ENCODE measurements at places on chromosomes 12 and 14. TPM values are rescaled to one million over a fixed set of nuclear protein-coding genes. Genes with fewer than 3 reads are reported as not detected.
A peak's percentile ranks its signal among the peaks of the same experiment; 100 is the strongest.

TMEM229B gene
- total RNA-seq: 0.64 TPM

- peak; percentile 44 for DNase-seq
Measured at GRCh38 chr12:68119250-68119649, 40.3 kb downstream of the IFNG start.

CLEC9A gene
- total RNA-seq: not detected

DNA sequence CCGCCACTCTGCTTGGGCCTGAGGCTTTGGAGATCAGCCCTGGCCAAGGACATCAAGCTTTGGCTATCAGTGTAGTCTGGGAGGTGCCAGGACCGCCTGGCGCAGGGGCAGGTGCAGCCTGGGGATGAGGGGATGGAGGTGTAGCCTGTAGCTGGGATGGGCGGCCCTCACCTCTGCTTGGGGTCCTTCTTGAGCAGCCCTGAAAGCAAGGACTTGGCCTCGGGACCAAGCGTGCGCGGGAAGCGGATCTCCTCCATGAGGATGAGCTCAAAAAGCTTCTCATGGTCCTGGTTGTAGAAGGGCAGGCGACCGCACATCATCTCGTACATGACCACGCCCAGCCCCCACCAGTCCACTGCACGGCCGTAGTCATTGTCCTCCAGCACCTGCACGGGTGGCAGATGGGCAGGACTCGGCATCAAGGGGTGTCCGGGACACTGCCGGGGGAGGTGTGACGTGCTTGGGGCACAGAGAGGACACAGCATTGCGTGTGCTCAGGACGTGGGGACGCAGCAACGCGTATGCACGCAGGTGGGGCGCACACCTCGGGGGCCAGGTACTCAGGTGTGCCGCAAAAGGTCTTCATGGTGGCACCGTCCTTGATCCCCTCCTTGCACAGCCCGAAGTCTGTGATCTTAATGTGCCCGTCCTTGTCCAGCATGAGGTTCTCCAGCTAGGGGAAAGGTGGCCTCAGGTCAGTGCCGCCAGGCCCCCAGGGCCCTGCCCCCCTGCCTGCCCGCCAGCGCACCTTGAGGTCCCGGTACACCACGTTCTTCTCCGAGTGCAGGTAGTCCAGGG is 20.0 kb downstream of the SIVA1 start:
- no peak for DNase-seq

LRR1 gene
- 47.7 TPM for total RNA-seq

- DNase-seq: no peak
Measured at GRCh38 chr12:121190523-121191031, 19.4 kb upstream of the P2RX4 start.

DNA sequence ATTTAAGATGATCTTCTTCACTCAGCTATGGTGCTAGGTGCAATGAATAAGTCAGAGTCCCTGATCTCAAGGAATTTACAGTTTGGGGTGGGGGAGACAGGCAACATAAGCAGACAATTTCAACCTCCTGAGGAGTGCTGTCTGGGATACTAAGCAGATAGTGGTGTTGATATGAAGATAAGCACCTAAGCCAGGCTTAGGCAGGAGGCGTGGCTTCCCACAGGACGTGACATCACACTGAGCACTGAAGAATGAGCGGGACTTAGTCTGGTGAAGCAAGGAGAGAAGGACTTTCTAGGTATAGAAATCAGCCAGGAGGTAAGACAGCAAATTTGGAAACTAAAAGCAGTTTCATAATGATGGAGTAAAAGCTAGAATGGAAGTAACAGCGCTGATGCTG is 6.8 kb downstream of the PRPH start:
- DNase-seq: peak; percentile 69

CINP gene
- 46.2 TPM for total RNA-seq

DNA sequence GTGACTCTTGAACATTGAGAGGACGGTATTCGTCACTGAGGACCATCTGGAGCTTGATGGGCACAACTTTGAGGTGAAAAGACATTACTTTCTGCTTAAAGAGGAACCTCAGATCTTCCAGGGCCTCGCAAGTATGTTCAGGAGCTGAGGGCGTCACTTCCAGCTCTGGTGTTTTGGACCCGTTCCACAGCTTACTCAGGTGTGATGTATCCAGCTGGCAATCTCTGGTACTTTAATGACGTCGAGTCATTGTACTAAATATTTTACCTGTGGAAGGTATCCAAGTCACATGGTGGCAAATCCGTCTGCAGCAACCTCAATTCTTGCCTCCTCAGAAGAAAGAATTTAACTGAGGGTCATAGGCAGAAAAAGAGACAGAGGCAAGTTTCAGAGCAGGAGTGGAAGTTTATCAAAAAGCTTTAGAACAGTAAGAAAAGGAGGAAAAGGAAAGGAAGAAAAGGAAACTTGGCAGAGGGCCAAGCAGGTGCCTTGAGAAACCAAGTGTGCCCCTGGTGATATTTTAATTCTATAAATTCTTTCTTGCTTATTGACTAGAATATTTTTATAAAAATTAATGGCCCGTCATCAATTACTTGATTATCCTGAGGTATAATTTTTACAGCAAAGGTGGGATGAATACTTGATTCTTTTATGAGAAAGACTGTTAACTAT is 250.6 kb downstream of the AEBP2 start:
- DNase-seq: no peak

GPX2 gene
- total RNA-seq: not detected

NTN4 gene
- not detected for total RNA-seq

- DNase-seq: no peak
Measured at GRCh38 chr14:34224221-34224620, 237.8 kb downstream of the SPTSSA start.

BDKRB1 gene
- not detected for total RNA-seq

KRT7 gene
- total RNA-seq: 1.9 TPM

TAS2R42 gene
- total RNA-seq: not detected

GRCh38 chr12:143964-144649 is 69.8 kb downstream of the SLC6A12 start:
- no peak for DNase-seq

CLEC1A gene
- total RNA-seq: not detected

DNA sequence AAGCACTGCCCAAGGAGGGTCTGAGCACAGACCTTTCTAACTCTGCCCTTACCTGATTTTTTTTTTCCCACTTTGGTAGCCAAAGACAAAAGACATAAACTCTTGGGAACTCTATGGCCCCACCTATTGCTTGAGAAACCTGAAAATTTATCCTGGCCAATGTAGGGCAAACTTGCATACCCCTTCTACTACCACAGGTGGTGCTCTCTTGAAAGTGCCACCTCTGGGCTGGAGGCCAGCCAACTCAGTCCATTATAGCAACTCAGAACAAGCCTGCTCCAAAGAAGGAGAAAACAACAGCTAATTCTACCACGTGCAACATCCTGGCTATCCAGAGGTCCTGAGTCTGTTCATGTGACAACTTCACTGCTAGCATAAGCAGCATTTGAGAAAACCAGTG is 55.7 kb upstream of the ABCD2 start:
- DNase-seq: no peak

- DNase-seq: no peak
Measured at GRCh38 chr12:52236386-52237050, 3.5 kb downstream of the KRT7 start.

NXPH4 gene
- 0.25 TPM for total RNA-seq

STXBP6 gene
- not detected for total RNA-seq

CCDC88C gene
- total RNA-seq: 76.0 TPM

RTL1 gene
- not detected for total RNA-seq

IFNG gene
- total RNA-seq: 48.8 TPM

DNA sequence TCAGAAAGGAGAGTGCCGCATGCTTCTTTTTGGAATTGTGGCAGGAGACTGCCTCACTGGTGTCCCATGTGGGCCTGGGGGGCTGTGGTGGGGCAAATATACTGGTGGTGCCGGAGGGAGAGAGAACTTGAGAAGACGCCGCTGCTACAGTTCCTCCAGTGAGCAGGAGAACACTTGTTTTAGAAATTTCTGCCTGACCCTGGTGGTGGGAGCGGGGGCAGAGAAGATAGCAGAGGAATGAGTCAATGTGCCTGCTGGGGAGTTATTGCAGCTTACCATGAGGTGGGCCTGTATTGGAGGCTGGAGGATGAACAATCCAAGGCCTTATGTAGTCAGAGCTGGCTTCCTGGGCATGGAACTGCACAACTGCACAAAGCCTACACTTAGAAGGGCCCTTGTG is 211.8 kb downstream of the SNAPC1 start:
- no peak for DNase-seq

GRCh38 chr12:67471810-67472209 is 176.7 kb upstream of the DYRK2 start:
- DNase-seq: no peak

SLC17A8 gene
- total RNA-seq: not detected

DNA sequence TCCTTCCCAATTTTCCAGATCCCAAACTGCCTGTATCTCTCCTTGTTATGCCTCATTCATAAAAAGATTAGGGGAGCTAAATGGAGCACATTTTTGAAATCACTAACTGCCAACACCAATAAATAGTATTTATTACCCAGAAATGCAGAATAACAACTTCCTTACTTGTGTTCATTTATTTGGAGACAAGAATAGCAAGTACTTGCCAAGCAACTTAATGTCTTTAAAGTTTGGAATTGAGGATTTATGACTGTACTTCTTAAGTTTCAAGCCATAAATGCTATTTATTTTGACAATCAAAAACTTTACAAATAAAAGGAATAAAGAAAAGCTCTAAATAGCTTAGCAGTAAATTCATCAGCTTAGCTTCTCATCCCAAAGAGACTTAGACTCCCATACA is 626.1 kb upstream of the NOVA1 start:
- DNase-seq: no peak

DNA sequence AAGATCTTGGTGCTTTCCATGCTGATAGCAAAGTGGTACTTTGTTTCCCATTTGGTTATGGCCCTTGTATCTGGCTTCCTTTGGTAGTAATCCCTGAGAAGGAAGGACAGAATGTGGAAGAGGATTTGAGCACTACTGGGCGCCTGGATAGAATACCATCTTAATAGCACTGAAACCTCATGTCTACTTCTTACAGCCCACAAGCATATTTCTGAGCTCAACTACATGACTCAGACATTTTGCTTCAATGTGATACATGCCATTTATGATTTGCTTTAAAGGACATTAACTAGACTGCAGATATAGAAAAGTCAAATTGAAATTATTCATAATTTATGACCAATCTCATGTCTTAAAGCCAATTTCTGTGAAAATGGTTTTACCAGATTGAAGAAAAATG is 80.4 kb downstream of the LIN7A start:
- DNase-seq: no peak

GRCh38 chr14:73909681-73910080 is 23.0 kb downstream of the ZNF410 start:
- DNase-seq: no peak

- no peak for DNase-seq
Measured at GRCh38 chr12:108446766-108447165, 68.3 kb upstream of the FICD start.

PRIMA1 gene
- not detected for total RNA-seq

- no peak for DNase-seq
Measured at GRCh38 chr14:86513564-86513963, 983.6 kb downstream of the FLRT2 start.

ANKRD33 gene
- total RNA-seq: not detected

KRT77 gene
- not detected for total RNA-seq

GRCh38 chr12:92857818-92858217 is 71.3 kb downstream of the EEA1 start:
- no peak for DNase-seq

DNA sequence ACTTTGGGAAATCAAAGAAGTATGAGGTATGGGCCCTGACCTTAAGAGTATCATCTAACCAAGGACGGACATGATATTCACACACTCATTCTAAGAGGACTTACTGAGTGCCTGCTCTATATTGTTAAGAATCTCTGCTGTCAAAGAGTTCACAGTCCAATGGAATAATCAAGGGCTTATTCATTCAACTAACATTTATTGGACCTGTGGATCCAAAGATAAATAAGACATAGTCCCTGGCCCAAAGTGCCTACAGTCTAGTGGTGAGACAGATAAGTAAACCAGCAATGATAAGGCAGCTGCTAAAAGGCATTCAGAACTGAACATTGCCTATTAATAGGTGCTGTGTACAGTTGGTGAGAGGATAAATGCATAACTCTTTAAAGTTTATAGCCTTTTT is 11.0 kb downstream of the WDR20 start:
- no peak for DNase-seq

GRCh38 chr12:95390192-95390591 is 83.8 kb upstream of the METAP2 start:
- no peak for DNase-seq

GRCh38 chr12:2934371-2934770 is 24.8 kb upstream of the TEAD4 start:
- DNase-seq: no peak

DNA sequence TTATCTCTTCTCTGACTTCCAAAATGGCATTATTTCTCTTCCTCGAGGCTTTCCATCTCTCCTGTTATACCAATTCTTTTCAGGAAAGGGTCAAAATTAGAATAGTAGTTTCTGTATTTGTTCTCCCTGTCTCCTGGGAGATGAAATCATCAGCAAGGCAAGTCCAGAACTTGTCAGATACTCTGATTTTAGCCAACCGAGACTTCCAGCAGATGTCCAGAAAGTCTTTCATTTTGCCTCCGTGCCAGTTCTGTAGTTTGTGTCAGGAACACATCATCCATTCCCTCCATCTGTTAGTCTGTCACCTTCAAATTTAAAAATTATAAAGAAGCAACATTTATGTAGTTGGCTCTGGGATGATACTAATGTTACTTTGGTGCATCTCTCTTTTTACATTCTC is 275.7 kb downstream of the CCDC59 start:
- DNase-seq: no peak

SPIC gene
- not detected for total RNA-seq

DNA sequence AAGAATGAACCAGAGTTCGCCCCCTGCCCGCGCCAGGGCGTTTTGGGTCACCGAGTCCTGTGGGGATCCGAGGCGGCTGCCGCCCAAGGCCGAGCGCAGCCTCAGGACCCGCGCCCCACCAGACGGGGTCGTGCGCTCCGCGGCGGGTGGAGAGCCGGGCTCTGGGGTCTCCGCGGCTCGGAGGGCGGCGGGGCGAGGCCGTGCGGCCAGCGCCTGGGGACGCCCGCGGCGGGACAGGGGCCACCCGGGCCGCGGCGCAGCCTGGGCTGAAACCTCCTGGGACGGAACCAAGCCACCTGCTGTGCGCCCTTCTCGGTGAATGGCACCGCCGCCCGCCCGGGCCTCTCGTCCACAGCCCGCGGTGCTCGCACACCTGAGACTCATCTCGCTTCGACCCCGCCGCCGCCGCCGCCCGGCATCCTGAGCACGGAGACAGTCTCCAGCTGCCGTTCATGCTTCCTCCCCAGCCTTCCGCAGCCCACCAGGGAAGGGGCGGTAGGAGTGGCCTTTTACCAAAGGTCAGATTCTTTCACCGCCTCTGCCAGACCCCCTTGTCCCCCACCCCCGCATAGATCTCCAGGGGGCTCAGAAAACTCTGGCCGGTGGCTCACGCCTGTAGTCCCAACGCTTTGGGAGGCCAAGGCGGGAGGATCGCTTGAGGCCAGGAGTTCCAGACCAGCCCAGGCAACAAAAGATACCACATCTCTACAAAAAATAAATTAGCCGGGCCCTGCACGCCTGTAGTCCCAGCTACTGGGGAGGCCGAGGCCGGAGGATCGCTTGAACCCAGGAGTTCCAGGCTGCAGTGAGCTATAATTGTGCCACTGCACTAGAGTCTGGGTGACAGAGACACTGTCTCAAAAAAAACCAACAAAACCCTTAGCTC is 901 bp downstream of the B3GNT4 start:
- peak; percentile 7 for DNase-seq

All from activated naive CD4-positive, alpha-beta T cell treated with anti-CD3 and anti-CD28 coated beads for 36 hours (primary cell).